ENCODE measurements at places on chromosomes 6 and 20.

- DNase-seq: no peak
These were observed 128.1 kb upstream of the LY86 start for GRCh38 chr6:6460416-6460815.

GRCh38 chr6:41965429-41966213 is 24.0 kb upstream of the CCND3 start:
- no peak for DNase-seq

- DNase-seq: no peak
These were observed 427.4 kb upstream of the JARID2 start for GRCh38 chr6:14818422-14818884.

DNA sequence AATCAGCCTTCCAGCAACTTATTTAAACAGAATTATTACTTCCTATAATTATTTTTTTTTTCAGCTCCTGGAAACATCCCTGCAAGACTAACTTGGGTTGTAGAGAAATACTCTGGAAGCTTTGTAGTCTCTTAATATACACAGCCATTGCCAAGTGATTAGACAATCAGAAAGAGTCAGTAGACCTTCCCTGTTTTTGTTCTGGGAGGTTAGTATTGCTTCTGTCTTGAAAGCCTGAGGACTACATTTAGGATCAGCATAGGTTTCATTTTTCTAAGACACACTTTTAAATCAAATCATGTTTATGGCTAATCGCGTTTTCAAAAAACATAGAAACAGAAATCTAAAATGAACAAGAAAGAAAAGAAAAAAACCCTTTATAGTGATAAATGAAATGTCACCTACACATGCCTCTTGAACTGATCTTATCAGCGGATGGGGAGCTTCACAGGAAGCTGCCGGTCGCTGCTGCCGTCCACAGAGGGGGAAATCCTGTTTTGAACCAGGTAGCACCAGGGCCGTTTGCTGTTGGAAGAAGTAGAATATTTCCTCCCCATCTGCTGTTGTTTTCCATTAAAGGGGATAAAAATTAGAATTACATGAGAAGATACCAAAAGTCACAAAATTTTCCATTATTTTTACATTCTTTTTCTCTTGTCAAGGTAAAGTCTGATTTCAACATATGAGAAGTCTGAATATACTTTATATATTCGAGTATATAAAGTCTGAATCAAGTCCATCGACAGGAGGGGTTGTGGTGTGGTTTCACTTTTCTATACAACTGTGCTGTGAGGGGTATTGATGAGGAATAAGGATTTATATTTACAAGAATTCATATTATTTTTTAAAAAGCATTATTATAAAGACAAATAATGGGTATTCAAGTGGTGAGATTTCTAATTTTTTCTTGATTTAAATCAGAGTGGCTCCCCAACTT is 94.6 kb downstream of the ARMC2 start:
- no peak for DNase-seq

- DNase-seq: peak; percentile 73
These were observed 131.2 kb upstream of the BTN3A2 start for GRCh38 chr6:26233649-26234420.

DNA sequence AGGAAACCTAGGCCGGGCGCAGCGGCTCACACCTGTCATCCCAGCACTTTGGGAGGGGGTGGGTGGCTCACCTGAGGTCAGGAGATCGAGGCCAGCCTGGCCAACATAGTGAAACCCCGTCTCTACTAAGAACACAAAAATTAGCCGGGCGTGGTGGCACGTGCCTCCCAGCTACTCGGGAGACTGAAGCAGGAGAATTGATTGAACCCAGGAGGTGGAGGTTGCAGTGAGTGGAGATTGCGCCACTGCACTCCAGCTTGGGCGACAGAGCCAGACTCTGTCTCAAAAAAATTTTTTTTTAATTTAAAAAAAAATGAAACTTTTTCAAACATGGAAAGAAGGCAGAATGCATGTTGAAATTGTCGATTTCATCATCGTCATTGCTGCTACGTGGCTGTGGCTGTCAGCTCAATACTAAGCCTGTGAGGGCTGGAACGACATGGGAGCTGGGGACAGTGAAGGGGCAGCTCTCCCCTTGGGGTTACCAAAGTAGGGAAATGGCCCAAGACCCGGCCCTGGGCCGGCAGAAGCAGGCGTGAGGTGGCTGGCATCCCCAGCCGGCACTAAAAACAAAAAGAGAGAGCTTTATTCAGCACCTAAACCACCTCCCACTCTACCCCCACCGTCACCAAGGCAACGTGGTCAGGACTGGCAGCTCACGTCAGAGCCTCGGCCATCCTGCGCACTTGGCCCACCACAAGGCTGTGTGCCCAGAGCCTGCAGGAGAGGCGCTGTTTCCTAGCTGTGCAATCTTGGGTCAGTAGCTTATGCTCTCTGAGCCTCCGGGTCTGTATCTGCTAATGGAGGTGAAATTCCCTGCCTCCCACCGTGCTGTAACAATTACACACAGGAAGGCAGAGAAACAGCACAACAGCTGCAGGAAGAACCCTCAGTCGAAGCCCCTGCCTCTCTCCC is 30.8 kb downstream of the AGPAT4 start:
- no peak for DNase-seq

DNA sequence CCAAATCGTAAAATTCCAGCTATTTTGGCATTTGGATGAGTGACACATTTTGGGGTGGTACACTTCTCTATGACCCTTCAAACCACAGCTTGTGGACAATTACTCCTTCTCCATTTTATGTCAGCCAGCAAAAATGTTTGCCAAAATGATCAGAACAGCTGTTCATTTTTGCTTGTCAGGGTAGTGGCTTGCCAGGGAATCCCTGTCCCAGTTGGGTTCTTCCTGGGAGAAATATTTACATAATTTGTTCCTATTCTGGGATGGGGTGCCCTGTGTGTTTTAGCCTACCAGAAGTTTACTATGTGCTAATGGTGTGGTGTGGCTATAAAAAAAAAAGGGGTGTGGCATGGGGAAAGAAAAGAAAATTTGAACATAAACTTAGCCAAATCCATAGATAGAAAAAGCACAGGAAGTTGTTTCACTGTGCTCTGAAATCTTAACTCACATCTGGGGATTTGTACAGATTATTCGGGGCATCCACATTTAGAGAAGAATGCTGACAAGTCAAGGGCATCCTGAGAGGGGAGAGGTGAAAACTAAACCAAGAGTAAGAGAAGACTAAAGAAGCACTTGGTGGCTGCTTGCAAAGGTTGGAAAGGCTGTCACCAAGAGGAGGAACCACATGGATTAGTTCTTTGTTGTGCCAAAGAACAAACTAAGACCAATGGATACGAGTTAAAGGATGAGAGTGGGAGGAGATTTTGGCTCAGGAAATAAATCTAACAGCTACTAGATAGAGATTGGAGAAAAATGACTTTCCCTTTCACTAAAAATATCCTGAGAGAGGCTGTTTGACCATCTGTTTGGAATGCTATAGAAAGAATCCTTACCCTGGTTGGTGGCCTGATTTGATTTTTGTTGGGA is 55.2 kb upstream of the RBM24 start:
- DNase-seq: no peak

DNA sequence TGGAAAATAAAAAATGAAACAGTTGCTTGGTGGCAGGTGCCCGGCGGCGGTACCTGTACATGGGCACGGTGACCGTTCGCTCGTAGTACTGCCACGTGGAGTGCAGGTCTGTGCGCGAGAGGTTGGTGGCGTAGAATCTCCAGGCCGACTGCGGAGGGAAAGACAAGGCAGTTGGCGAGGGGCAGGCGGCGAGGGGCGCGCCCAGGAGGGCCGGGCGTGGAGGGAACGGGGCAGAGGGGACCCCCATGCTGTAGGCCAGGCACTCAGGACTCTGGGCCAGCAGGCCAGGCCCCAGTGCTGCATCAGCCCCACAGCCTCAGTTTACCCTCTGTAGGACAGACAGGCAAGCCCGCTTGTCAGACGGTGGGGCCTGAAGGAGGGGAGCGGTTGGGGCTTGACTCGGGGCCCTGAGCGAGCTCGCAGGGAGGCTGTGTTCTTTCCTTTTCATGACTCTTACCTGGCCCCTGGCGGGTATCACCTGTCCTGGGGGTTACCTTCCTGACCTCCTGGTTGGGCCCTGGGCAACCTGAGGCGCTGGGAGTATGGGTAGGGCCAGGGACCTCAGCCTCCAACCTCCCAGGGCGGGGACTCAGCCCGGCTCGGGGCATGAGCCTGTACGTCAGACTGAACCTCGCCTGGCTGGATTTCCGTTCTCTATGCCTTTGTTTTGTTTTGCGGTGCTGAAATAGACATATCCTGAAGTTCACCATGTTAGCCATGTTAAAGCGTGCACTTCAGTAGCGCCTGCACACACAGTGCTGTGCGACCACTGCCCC is 38.5 kb downstream of the KCNQ2 start:
- DNase-seq: no peak

- peak; percentile 46 for DNase-seq
These were observed 15.8 kb upstream of the LIN28B start for GRCh38 chr6:104940893-104941728.

DNA sequence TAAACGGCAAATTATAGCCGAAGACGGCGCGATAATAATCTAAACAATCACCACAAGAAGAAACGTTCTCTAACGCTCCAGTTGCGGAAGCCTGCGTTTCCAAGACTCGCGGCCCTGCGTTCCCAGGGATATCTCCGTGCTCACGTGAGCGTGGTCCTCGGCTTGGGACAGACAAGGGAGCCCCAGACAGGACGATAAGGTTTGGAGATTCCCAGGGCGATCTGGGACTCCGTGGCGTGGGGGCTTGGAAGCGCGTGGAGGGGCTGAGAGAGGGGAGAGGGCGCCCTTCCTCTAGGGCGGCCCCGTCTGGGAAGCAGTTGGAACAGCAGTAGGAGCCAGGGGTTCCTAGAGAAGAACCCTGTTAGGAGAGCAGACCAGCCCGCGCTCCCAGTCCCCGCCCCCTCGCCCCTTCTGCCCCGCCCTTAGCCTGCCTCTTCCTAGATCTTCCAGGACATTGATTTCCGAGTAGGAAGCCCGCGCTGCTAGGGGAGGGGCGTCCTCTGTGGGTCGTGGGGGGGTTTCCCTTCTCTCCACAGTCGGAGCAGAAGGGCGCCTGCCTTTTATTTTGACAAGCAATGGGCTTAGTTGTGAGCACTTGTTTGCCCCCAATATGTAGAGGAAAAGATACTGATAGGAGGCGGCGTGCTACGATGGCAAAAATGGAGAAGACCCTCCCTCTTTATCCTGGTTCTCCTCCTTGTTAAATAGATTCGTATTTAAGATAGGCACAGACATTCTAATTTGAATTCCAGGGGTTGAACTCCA is 10.6 kb downstream of the NRN1 start:
- no peak for DNase-seq

DNA sequence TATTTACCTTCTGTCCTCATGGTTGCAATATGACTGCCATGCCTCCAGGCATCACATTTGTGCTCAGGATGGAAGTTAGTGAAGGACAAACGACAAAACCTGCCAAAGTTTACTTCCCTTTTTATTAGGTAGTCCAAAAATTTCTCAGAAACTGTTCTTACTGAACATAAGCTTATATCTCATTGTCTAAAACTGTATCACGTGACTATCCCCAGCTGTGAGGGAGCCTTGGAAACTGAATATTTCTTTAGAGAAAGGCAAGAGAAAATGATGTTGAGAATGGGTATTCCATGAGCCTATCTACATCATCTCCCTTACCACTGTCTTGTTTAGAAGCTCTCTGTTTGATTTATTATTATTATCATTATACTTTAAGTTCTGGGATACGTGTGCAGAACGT is 303.6 kb upstream of the PRND start:
- no peak for DNase-seq

DNA sequence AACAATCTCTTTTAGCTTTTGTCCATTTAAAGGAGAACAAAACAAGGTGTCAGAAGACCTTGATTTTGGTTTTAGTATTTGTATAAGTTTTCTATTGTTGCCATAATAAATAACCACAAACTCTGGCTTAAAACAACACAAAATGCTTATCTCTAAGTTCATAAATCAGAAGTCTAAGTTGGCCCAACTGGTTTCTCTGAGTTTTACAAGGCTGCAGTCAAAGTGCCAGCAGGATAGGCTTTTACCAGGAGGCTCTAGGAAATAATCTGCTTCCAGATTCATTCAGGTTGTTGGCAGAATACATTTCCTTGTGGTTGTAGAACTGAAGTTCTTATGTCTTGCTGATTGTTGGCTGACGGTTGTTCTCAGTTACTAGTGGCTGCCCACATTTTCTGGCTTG is 147.2 kb upstream of the HMGCLL1 start:
- no peak for DNase-seq

DNA sequence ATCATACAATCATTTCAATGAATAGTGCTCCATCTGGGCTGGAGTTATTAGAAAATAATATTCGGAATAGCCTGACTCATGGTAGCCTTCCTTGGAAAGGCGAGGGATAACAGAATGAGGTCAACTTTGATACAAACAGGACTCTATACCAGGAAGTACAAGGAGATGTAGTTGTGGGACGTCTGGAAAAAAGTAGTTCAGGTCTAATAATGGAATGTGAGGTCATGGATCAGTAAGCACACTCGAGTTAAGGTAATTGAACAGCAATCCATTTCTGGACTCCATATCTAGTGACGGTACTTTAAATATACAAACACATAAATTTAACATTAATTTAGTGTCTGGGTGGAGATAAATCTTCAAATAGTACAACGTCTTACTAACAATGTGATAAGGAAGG is 1204.0 kb upstream of the ADGRB3 start:
- no peak for DNase-seq

- peak; percentile 84 for DNase-seq
These were observed 112.5 kb downstream of the SNX5 start for GRCh38 chr20:17856024-17856564.

DNA sequence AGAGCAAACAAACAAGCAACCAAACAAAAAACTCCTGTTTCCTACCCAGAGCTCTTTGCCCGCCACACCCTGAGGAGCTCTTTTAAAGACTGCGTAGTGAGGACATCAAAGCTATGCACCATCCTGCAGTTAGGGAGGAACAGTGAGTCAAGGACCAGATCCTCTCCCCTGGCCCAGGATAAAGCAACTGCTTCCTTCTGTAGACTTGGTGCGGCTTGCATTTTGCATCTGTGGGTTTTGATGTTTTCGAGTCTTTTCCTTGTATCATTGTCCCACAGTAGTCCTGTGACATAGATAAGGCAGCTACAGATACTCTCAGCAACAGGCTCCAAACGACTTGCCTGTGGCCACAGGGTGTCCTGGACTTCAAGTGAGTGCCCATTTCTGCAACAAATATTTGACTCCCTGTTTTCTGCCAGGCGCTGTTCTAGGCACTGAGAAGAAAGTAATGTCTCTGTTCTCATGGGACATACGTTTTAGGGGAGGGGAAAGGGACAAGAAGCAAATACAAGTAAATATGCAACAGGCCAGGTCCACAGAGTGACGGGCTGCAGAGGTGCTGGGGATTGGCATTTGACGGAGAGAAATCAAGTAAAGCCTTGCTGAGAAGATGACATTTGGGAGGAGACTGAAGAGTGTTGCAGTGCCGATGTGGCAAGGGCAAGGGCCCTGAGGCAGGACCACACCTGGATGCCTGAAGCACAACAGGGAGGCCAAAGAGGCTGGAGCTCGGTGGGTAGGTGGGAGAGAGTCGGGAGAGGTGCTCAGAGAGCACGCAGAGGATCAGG is 35.9 kb upstream of the MAP3K4 start:
- DNase-seq: no peak

- no peak for DNase-seq
These were observed 210.4 kb downstream of the ALDH8A1 start for GRCh38 chr6:134739299-134740026.

All from germinal center (tissue), 1 donor.